ENCODE measurements at places on chromosomes 5 and 9. TPM values are rescaled to one million over a fixed set of nuclear protein-coding genes. Genes with fewer than 3 reads are reported as not detected.

ANKRD33B gene
- total RNA-seq: 19.1 TPM

SNCAIP gene
- not detected for total RNA-seq

PCDHB11 gene
- total RNA-seq: 1.6 TPM

GRCh38 chr5:109125755-109126429 lies 283.9 kb downstream of the PJA2 start:
- H3K4me3 ChIP-seq: no peak overlapping the region
- H3K36me3 ChIP-seq: no peaks in the 10 kb centered on the region
- H3K27ac ChIP-seq: no peak overlapping the region
- DNase-seq: no peak

DNA sequence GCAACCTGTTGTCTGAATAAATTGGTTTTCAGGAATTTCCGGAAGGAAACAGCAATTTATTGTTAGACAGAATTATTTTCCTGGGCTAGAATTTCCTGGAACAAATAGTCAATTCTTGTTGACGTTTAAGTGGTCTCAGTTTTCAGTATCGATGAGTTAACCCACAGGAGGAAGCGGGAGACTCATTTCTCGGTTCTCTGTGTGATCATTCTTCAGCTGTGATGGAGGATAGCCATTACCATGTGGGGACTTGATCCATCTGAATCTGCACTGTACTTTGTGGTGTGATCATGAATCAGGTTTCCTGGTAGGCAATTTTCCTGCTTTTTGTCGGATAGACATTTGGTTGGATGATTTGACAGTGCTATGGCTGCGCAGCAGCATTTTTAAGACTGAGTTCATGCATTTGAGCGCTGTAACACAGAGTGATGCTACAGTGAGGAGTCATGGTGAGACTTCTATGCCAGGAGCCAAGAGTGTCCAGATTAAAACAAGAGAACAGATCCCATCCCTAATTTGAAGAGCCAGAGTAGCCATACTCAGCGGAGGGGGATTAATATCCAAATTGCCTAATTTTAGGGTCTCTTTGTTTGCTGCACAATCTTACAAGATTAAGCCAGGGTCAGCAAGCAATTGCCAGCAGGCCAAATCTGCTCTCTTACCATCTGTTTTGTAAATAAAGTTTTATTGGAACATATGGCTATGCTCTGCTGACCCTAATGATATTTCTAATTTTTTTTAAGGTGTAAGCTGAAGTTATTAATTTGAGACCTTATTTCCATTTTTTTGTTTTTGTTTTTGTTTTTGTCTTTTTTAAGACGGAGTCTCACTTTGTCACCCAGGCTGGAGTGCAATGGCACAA lies 355.9 kb downstream of the RAB3C start:
- no peaks in the 10 kb centered on the region for H3K27me3 ChIP-seq
- no peaks in the 10 kb centered on the region for H3K36me3 ChIP-seq
- no peak for DNase-seq
- H3K27ac ChIP-seq: no peak overlapping the region
- no peak overlapping the region for H3K4me3 ChIP-seq

DNA sequence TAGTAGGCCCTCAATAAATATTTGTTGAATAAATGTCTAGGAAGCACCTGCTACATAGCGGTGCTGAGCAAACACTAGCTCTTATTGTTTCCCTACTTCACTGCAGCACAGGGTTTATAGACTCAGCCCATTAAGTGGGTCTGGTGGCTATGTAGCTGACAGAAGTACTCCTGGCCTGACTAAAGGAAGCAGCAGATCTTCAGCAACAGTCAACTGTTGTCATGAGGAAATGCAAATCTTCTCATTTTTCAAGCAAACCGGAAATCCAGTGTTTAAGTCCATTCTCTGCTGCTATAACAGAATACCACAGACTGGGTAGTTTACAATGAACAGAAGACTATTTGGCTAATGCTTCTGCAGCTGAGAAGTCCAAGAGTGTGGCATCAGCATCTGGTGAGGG lies 2.8 kb upstream of the TEX10 start:
- H3K27ac ChIP-seq: no peak overlapping the region
- no peak overlapping the region for H3K4me3 ChIP-seq
- H3K4me1 ChIP-seq: peaks cover 5% of the 10 kb centered on the region
- no peaks in the 10 kb centered on the region for H3K27me3 ChIP-seq
- DNase-seq: no peak

GRCh38 chr9:105441616-105442160 lies 6.1 kb upstream of the FSD1L start:
- H3K36me3 ChIP-seq: no peaks in the 10 kb centered on the region
- DNase-seq: no peak
- no peak overlapping the region for H3K27ac ChIP-seq
- no peaks in the 10 kb centered on the region for H3K4me1 ChIP-seq
- no peak overlapping the region for H3K4me3 ChIP-seq

GRCh38 chr5:52961274-52961681 lies 27.9 kb upstream of the ITGA2 start:
- no peak overlapping the region for H3K4me3 ChIP-seq
- H3K36me3 ChIP-seq: no peaks in the 10 kb centered on the region
- H3K4me1 ChIP-seq: no peaks in the 10 kb centered on the region
- no peaks in the 10 kb centered on the region for H3K27me3 ChIP-seq

DNA sequence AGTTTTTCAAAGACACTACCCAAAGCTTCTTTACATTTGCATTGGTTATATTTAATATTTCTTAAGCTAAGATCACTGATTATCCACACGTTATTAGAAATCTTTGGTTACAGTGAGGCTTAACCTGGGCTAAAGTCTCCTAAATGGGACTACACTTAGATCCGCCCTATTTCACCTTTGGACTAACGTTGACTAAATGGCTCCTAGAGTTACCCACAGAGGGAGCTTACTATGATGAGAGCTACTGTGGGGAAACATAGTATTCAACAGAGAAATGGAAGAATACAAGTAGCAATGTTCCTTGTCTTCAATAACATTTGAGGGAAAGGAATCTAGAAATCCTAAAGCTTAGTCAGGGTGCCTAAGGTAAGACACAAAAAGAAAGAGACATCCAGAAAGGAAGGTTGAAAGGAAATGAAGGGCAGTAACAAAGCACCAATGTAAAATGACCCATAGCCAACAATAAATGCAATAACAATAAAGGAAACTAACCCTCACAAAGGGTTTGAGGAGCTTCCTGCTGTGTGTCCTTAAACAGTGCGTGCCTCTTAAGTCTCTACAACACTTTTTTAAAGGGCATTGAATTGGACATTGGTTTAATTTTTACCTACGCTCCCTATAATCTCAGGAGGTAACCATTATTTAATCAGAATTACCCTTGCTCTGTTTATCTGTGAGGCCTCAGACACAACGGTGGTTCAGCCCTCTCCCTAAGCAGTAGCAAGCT lies 217.1 kb downstream of the PJA2 start:
- DNase-seq: no peak
- no peak overlapping the region for H3K4me3 ChIP-seq
- no peak overlapping the region for H3K27ac ChIP-seq
- no peaks in the 10 kb centered on the region for H3K4me1 ChIP-seq
- H3K36me3 ChIP-seq: no peaks in the 10 kb centered on the region

- no peak overlapping the region for H3K4me3 ChIP-seq
- DNase-seq: no peak
- H3K27me3 ChIP-seq: no peaks in the 10 kb centered on the region
- H3K4me1 ChIP-seq: no peaks in the 10 kb centered on the region
These were observed 26.1 kb downstream of the HMGCR start for GRCh38 chr5:75363111-75363510.
